ENCODE measurements at places on chromosomes 12 and 14. TPM values are rescaled to one million over a fixed set of nuclear protein-coding genes. Genes with fewer than 3 reads are reported as not detected.

Gene DCN
- total RNA-seq, result 1,437 TPM

DNA sequence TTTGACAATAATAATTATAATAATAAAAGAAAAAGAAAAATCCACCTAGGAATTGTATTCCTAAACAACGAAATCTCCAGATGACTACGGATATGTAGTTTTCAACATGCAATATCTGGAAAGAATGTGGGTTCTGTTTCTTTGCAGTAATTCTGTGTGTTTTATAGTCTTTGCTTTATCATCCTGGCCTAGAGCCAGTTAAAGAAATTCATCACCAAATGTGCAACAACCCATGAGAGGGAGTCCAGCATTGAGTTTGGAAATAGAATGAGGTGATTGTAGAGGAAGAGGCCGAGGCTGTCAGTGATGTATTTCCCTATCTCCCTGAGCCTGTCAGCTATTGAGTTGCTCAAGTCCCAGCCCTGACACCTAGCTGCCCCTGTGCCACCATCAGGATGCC lies 200.5 kb upstream of the DCN start:
- DNase-seq, result no peak

Gene AP5M1
- total RNA-seq, result 38.3 TPM

Gene MAP1LC3B2
- total RNA-seq, result 1.3 TPM

DNA sequence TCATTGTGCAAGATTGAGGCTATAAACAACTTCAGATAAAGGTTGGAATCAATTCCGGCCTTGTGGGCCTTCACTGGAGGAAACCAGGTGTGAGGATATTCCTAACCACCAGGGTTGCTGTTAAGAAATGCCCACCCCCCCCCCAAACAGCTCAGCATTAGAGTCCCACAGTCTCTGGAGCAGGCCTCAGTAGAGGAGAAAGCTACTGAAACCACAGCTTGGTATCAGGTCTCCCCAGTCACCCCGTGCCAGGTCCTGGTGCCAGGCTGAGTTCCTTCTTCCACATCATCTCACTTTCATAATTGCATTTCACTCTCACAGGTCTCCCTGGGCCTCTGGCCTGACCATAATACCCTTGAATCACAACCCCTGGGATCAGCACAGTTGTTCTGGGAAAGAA lies 12.5 kb downstream of the GALNT6 start:
- DNase-seq, result no peak

- DNase-seq, result no peak
Observed at GRCh38 chr12:104741077-104741476, 217.0 kb downstream of the SLC41A2 start.

GRCh38 chr14:91379579-91379932 lies 38.1 kb downstream of the CCDC88C start:
- no peak for DNase-seq

- no peak for DNase-seq
Observed at GRCh38 chr14:89849931-89850330, 104.6 kb downstream of the EFCAB11 start.

- no peak for DNase-seq
Observed at GRCh38 chr12:19833775-19834501, 394.6 kb downstream of the AEBP2 start.

Gene P2RX2
- total RNA-seq, result not detected

GRCh38 chr12:57460468-57460784 lies 841 bp downstream of the GLI1 start:
- DNase-seq, result no peak

DNA sequence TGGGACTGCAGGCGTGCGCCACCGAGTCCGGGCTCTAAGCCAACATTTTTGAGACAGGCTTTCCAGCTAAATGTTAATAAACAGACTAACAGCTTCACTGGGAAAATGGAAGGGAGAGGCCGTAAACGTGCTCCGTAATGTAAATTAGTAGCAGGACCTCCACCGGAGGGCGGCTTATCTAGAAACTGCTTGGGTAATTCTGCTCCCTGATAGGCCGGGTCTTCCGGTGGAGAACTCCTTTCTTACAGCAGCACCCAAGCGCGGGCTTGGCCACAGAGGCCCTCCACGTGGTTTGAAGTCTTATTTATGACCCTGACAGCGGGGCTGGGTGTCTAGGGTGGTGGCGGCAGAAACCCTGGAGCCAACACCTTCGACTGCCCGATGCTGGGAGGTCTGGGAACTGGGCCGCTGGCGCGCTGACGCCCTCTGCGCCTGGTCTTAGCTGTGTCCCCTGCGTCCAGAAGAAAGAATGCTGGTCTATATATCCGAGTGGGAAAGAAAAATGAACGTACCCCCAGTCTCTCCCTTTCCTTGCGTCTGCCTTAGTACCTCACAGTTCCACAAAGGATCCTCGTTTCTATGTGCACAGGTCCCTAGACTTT lies 1.7 kb downstream of the DPPA3 start:
- DNase-seq, result no peak

Gene LGALS3
- total RNA-seq, result 159 TPM

Gene TAS2R46
- 0.50 TPM for total RNA-seq

DNA sequence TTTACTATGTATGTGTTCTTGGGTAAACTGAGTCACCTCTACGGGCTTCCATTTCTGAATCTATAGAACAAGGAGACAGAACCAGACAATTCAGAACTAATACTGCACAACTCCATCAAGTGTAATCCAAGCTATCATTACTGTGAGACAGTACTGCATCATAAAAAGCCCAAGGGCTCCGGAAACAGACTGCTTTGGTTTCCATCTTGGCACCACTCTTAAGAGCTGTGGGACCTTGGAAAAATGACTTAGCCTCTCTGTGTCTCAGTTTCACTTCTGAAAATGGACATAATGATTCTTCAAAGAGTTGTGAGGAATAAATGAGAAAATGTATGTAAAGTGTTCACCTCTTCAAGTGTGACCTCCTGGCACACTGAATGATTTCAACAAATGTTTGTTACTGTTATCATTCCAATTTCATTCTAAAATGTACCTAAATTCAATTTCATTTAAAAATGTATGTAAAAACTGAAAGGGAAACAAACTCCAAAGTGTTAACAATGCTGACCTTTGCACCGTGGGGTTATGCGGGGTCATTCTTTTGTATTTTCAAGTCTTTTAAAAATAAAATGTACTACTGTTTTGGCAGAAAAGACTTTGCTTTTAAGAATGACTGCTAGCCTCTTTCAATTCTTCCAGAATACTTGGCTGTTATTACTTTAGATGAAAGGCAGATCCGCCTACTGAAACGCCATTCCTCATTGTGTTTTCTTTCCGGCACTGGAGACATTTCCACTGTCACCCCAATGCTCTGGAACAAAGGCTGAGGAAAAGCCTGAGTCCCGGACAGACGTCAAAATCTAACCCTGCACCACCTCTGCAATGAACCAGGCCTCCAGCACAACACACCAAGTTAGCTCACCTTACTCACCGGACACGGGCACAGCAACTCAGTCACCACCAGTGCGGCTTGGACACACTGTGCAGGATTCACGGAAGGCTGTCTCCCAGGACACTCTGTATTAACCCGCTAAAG lies 62.8 kb downstream of the TMCC3 start:
- DNase-seq, result peak; percentile 52

GRCh38 chr14:93160353-93160801 lies 24.3 kb downstream of the MOAP1 start:
- no peak for DNase-seq

GRCh38 chr12:80860928-80861327 lies 76.8 kb downstream of the LIN7A start:
- no peak for DNase-seq

DNA sequence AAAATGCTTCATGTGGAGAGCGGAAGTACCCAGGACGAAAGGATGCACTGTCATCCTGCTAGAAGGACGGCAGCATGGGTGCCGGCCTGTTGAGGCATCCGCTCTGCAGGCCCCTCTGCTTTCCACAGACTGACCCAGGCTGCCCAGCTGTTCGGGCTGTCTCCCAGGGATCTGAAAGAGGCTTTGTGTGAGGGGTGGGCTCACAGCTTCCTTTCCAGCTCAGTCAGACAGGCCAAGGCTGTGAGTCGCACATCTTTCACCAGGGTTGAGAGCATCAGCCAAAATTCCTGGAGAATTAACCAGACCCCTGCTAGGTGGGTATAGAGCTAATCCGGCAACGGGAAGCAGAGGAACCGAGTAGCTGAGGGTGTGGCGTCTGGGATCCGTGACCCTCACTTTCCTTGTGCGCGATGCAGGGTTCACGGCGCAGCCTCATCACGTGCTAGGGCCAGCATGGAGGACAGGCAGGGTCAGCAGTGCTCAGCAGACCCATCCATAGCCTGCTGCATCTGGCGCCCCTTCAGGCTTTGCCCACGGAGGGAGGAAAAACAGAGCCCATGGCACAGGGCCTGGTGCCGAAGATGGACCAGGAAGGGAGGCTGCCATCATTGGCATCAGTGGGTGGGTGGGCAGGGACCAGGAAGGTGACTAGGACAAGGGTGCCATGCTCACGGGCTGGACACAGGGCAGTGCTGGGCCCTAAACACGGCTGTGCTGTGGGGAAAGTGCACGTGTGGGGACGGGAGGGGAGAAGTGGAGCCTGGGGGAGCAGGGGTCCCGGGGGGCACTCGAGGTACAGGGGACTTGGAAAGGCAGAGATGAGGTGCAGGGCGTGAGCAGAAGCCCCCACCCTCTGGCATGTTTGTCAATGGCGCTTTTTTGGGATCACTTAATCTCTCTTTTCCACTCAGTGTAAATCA lies 9.2 kb upstream of the SIVA1 start:
- no peak for DNase-seq

DNA sequence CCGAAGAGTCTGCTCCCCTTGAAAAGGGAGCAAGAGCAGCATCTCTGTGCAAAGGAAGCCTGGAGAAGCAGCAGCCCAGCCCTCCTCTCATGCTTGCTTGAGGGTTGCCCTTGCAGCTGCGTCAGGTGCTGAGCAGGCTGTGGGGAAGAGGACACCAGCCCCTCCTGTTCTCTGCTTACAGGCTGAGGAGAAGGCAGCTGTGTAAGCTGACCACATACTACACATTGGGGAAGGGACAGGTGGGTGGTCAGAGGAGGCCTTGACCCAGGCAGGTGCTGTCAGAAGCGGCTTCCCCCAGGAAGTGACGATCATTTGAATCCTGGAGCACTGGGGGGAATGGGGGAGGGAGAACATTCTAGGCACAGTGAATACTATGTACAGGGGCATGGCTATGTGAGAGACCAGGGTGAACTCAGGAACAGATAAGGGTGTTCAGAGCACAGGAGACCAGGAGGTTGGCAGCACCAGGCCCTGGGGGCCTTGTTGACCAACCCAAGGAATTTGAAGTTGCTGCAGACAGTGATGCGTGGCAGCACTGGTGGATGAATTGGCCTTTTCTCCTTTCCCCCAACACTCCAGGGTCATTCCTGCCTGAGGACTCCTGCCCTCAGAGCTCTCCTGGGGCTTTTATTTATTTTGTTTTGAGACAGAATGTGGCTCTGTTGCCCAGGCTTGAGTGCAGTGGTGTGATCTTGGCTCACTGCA lies 2.7 kb upstream of the KLC1 start:
- no peak for DNase-seq

- no peak for DNase-seq
Observed at GRCh38 chr14:63510538-63510937, 32.6 kb downstream of the PPP2R5E start.

- no peak for DNase-seq
Observed at GRCh38 chr14:26370115-26370514, 227.7 kb downstream of the NOVA1 start.

Gene CISTR
- total RNA-seq, result 1.9 TPM

Gene KRT6C
- not detected for total RNA-seq

DNA sequence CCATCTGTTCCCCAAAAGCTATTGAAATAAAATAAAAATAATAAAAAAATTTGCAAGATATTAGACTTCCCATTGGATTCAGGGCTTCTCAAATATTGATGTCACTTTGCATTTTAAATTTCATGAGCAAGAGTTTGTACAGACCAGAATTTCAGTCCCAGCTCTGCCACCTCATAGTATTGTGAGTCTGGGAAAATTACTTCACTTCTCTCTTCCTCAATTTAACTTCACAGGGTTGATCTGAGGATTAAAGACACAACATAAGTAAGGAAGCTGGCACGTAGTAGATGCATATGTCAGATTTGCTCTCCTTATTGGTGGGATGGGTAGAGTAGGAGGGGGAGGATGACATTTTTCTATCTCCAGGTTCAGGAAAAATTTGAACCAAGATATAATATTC lies 32.8 kb downstream of the COX8C start:
- no peak for DNase-seq

GRCh38 chr12:49891476-49891875 lies 12.2 kb downstream of the FAIM2 start:
- peak; percentile 6 for DNase-seq

DNA sequence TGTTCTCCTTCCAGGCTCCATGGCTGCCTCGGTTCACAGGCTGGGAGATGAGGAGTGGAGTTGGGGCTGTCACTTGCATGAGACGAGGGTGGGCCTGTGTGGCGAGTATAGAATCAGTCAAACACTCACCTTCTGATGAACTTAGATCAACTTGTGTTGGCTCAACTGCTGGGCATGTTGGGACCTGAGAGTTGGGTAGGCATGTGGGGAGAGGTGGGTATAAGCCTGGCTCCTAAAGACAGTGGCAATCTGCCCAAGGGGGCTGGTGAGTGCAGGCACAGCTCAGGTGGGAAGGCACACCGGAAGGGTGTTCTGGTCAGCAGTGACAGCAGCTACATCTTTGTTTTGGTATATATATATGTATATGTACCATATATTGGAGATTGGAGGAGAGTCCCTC lies 30.1 kb upstream of the TDRD9 start:
- no peak for DNase-seq

Gene BHLHE41
- 35.8 TPM for total RNA-seq

Gene TOMM20L
- total RNA-seq, result not detected

Gene RPGRIP1
- 0.38 TPM for total RNA-seq

DNA sequence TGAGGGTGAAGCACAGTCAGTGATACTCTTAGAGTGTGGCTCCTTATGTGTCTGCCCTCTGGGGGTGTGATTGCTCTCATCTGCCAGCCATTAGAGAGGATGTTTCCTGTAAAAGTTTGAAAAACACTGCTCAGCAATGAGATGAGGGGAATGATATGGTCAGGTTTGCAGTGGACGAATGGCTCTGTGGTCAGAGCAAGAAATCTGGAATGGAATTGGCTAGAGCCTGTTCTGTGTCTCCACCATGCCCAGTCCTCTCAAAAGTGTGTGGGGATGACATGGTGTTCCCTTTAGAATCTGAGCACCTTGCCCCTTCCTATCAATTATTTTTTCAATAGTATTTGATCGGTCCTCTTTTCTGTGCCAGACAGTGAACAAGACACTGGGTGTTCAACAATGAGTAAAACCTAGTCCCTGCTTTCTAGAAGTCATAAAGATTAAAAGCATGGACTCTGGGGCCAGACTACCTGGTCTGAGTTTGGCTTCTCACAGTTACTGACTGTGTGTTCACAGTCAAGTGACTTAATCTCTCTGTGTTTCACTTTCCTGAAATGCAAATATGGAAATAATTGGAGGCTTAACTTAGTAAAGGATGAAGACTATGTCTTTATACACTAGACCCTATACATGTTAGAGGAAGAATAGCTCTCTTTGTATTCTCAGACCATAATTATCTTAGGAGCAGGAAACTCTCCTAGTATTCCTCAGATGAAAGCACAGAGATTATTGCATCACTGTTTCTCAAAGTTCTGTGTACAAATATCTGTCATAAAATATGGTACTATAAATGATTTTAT lies 1.6 kb downstream of the ACSS3 start:
- no peak for DNase-seq

Gene C12orf54
- total RNA-seq, result not detected

- DNase-seq, result no peak
Observed at GRCh38 chr12:70962226-70962794, 41.8 kb upstream of the PTPRR start.
